ENCODE measurements at places on chromosomes 4 and X.

GRCh38 chr4:13762130-13762529 lies 134.6 kb upstream of the BOD1L1 start:
- no peak for DNase-seq

GRCh38 chrX:7068939-7069367 lies 78.6 kb upstream of the STS start:
- no peak for DNase-seq

- no peak for DNase-seq
Measured at GRCh38 chrX:41779030-41779564, 55.1 kb downstream of the GPR82 start.

GRCh38 chr4:87219632-87220093 lies 755 bp downstream of the KLHL8 start:
- no peak for DNase-seq

- no peak for DNase-seq
Measured at GRCh38 chrX:104288269-104288668, 33.5 kb upstream of the ESX1 start.

- no peak for DNase-seq
Measured at GRCh38 chr4:100494166-100494565, 23.7 kb downstream of the EMCN start.

Measured in stimulated activated CD4-positive, alpha-beta T cell treated with anti-CD3 and anti-CD28 coated beads, TNF-alpha, amount 100 ng/mL, for 1 hour (primary cell).